ENCODE measurements at places on chromosomes 13 and 19. TPM values are rescaled to one million over a fixed set of nuclear protein-coding genes. Genes with fewer than 3 reads are reported as not detected.

The KLF1 gene
- total RNA-seq, result not detected

The SLC10A2 gene
- total RNA-seq, result not detected

GRCh38 chr19:41478875-41479756, 36.2 kb downstream of the ERICH4 start:
- H3K4me1 ChIP-seq, result peaks cover 11% of the 10 kb centered on the region
- no peak overlapping the region for H3K27ac ChIP-seq
- DNase-seq, result no peak
- H3K4me3 ChIP-seq, result no peak overlapping the region
- no peaks in the 10 kb centered on the region for H3K27me3 ChIP-seq

DNA sequence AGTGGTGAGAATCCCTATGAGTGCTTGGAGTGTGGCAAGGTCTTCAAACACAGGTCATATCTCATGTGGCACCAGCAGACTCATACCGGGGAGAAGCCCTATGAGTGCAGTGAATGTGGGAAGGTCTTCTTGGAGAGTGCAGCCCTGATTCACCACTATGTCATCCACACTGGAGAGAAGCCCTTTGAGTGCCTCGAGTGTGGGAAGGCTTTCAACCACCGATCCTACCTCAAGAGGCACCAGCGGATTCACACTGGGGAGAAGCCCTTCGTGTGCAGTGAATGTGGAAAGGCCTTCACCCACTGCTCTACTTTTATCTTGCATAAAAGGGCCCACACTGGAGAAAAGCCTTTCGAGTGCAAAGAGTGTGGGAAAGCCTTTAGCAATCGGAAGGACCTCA, 18.7 kb upstream of the AURKC start:
- no peaks in the 10 kb centered on the region for H3K4me1 ChIP-seq
- no peak for DNase-seq
- H3K27me3 ChIP-seq, result no peaks in the 10 kb centered on the region
- no peak overlapping the region for H3K4me3 ChIP-seq
- H3K36me3 ChIP-seq, result peaks cover 54% of the 10 kb centered on the region

DNA sequence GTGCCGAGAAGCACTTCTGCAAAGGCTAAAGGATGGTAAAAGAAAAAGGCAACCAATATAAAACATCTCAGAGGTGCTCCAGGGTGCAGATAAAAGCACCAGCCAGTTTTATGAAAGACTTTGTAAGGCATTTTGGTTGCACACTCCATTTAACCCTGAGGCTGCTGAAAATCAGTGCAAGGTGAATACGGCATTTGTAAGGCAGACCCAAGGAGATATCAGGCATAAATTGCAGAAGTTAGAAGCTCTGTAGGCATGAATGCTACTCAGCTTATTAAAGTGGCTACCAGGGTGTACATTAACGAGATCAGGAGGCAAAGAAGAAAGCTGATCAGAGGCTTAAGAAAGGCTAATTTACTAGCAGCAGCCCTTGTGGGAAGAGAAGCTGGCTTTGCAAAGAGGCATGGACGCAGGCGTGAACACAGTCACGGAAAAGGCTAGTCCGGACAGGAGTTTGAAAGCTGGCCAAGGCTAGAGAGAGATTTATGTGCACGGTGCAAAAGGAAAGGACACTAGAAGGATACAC, 99.6 kb downstream of the ZNF429 start:
- H3K27ac ChIP-seq, result no peak overlapping the region
- peak overlapping the region; percentile 44 for H3K4me3 ChIP-seq
- no peaks in the 10 kb centered on the region for H3K27me3 ChIP-seq
- no peaks in the 10 kb centered on the region for H3K36me3 ChIP-seq

The SELENOV gene
- total RNA-seq, result not detected

The CFAP97D2 gene
- total RNA-seq, result not detected

The KLK1 gene
- total RNA-seq, result 16.9 TPM

The NLRP5 gene
- total RNA-seq, result not detected

GRCh38 chr13:40801255-40802217, 12.1 kb downstream of the SLC25A15 start:
- no peak overlapping the region for H3K27ac ChIP-seq
- no peak for DNase-seq
- no peak overlapping the region for H3K4me3 ChIP-seq

DNA sequence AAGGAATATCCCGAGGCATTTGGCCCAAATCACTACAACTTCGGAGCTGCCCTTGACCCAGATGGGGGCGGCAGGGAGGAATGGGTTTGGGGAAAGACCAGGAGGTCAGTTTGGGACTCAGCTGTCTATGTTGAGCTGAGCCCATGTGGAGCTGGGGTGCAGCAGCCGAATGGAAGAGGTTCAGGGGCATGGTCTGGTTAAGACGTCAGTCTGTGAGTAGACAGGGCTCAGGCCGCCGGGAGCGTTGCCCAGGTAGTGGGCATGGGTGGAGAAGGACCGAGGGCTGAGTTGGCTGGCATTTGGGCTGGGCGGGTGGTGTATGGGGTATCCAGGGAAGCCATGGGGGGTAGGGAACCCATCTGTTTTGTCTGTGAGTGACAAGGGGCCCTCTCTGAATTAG, 9.3 kb upstream of the SCN1B start:
- no peak for DNase-seq
- peaks cover 1% of the 10 kb centered on the region for H3K36me3 ChIP-seq
- H3K4me1 ChIP-seq, result peaks cover 6% of the 10 kb centered on the region
- H3K27ac ChIP-seq, result no peak overlapping the region

The SMIM17 gene
- total RNA-seq, result not detected

The ZNF491 gene
- total RNA-seq, result 1.7 TPM

GRCh38 chr13:51822106-51822815, 18.3 kb upstream of the DHRS12 start:
- H3K36me3 ChIP-seq, result no peaks in the 10 kb centered on the region
- DNase-seq, result no peak
- H3K4me1 ChIP-seq, result peaks cover 60% of the 10 kb centered on the region
- H3K27ac ChIP-seq, result peak overlapping the region; percentile 35
- H3K27me3 ChIP-seq, result no peaks in the 10 kb centered on the region

DNA sequence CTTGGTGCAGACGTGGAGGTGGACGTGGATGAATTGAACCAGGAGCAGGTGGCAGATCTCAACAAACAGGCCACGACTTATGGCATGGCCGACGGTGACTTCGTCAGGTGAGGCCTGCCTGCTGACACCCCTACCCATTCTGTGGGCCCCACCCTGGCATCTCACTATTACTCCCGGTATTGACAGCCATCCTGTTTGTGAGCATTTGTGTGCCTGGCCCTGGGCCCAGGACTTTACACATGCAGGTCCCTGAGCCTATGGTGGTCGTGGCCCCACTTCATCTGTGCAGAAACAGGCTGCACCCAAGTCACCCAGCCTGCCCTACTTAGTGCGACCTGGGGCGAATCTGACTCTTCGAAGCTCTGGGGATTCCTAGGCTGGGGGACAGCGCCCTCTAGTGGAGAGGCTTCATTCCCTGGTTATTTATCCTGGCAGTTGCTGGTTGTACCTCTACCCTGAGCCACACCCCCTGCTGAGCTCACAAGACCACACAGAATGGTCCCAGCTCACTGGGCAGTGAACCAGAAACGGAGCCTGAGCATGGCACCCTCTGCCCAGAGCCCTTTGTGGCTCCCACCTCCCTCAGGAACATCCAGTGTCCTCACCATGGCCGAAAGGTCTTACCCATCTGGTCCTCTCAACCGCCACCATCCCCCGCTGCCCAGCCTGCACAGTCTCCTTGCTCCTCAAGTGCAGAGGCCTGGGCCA, 16.9 kb downstream of the ZNF296 start:
- peak; percentile 90 for DNase-seq
- H3K27me3 ChIP-seq, result no peaks in the 10 kb centered on the region

GRCh38 chr13:51862957-51863356, 1.2 kb downstream of the CCDC70 start:
- H3K4me3 ChIP-seq, result no peak overlapping the region
- no peaks in the 10 kb centered on the region for H3K36me3 ChIP-seq
- H3K27ac ChIP-seq, result no peak overlapping the region
- no peaks in the 10 kb centered on the region for H3K27me3 ChIP-seq
- DNase-seq, result no peak

All from B cell (primary cell).